ENCODE measurements at places on chromosomes 11 and 22.

DNA sequence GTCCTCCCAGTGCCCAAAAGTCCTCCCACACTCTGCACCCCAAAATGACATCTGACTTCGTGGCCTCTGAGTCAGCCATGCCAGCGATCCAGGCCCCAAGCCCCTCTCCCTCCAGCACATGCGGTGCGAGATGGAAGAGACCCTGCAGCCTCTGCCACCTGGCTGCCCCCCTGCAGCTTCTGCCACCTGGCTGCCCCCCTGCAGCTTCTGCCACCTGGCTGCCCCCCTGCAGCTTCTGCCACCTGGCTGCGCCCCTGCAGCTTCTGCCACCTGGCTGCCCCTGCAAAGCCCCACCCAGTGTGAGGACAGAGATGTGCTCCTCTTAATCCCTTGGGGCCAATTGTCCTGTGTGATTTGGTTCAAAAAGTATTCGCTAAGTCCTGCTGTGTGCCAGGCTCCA lies 68.0 kb downstream of the WNT7B start:
- no peak for DNase-seq

DNA sequence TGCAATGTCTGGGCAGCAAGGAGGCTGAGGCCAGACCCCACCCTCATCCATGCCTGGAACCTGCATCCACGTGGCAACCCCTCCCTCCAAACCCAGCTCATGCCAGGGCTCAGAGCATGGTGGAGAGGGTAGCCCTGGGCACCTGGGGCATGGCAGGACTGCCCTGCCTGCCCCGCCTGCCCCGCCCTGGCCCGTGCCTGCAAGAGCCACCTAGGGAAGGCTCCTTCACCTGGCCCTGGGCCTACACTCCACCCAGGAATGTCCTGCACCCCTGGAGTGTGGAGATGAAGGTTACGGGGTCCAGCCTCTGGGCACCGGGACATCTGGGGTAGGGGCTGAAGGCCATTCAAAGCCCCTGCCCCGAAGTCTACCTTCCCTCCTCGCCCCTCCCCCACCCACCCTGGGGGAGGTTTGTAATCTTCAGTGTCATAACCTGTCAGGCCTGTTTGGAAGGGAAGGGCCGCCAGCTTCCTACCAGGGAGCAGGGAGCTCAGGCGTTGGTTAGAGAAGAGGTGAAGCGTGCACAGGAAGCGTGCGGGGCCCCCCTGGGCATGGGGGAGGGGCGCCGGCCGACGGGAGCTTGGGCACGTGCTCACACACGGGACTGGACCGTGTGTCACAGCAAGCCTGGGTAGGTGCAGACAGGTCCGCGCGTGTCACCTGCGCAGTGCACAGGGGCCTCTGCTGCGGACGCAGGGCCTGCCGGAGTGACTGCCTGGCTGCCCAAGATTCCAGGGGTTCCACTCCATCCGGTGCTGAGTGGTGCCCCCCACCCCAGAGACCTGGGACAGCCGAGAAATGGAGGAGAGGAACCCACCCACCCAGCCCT lies 30.7 kb upstream of the TH start:
- DNase-seq: peak; percentile 11

GRCh38 chr11:88164320-88164719 lies 10.9 kb downstream of the RAB38 start:
- no peak for DNase-seq

- DNase-seq: no peak
Measured at GRCh38 chr11:30344085-30344484, 21.2 kb downstream of the ARL14EP start.

DNA sequence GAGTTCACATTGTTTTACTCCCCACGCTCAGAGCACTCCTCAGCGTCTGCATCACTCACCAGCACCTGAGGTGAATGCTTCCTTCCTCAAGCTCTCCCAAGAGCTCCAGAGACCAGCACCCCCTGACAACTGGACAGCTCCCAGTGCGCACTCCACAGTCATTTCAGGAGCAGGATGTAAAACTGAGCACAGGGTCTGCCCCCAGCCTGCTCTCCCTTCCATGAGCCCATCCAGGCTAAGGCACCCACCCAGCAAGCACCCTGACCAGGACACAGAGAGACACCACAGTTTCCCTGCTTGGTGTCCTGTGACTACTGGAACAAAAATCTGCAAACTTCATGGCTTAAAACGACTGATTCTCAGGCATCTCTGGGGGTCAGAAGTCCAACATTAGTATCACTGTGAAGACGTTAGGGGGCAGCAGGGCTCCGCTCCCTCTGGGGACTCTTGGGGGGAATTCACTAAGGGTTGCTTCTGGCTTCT lies 3.3 kb downstream of the SCGB1D2 start:
- no peak for DNase-seq

DNA sequence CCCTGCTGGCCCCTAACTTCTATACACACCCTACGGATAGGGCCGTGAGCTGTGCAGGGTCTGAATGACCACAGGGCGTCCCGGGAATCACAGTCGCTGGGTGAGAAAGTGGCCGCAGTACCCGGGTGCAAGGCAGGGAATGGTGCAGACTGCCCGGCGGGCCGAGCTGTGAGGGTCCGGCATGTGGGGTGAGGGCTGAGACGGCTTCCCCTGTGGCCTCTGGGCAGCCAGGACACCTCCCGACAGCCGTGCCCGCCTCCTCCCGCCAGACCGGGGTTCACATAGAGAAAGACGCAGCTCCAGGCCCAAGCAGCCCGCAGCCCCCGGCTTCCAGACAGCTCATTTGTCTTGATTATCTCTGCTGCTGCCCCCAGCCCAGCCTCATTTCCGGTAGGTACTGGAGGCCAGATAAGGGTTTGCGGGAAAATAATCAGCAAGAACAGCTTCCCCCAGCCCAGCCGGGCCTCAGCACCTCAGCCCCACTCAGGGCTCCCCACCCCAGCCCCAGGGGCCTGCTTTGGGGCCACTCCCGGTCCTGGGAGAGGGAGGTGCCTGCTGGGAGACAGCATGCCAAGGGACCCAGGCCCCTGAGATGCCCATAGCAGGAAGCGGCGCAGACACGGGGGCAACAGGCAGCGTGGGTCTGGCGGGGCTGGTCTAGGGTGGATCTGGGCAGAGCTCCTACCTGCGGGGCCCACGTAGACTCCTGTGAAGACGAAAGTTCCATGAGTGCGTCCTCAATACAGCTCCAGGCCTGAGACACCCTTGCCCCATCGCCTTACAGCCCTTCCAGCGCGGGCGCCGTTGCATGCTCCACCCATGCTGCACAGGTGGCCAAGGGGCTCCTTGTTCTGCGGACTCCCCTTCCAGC lies 123.1 kb downstream of the BRD1 start:
- no peak for DNase-seq

DNA sequence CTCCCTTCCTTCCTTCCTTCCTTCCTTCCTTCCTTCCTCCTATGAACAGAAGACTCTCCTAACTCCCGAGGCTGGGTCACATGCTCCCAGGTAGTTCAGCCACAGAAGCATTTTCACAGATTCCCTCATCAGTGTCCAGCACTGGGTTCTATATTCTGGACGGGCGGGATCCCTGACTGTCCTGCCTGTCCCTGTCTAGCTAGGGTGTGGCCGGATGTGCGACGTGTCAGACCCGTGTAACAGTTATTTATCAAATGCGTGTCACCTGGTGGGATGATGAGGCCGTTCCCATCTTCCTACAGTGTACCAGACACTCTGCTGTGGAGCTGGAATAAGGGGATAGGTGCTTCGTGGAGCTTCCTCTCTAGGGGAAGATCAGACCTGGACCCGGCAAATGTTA lies 901.0 kb downstream of the BRD1 start:
- no peak for DNase-seq

DNA sequence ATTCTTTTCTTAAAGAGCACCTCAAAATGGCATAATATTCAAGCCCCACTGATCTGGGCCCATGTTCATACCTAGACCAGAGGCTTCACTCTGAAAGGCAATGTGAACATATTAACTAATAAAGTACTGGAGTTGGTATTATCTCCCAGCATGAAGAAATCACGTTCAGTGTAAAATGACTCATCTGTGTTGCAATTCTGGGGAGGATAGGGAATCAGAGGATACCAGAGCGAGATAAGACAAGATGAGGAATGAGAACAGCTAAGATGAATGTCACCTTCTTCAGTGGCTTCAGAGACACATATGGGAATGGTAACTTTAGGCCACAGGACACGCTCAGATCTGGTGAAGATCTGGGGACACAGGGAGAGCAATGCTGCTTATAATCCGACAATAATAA lies 121.1 kb downstream of the NTM start:
- DNase-seq: no peak

- DNase-seq: no peak
Measured at GRCh38 chr11:75432911-75433321, at the start of gene KLHL35. KLHL35 (minus strand) TSS chr11:75433203; CDS start chr11:75430629, 2,574 bp downstream.

DNA sequence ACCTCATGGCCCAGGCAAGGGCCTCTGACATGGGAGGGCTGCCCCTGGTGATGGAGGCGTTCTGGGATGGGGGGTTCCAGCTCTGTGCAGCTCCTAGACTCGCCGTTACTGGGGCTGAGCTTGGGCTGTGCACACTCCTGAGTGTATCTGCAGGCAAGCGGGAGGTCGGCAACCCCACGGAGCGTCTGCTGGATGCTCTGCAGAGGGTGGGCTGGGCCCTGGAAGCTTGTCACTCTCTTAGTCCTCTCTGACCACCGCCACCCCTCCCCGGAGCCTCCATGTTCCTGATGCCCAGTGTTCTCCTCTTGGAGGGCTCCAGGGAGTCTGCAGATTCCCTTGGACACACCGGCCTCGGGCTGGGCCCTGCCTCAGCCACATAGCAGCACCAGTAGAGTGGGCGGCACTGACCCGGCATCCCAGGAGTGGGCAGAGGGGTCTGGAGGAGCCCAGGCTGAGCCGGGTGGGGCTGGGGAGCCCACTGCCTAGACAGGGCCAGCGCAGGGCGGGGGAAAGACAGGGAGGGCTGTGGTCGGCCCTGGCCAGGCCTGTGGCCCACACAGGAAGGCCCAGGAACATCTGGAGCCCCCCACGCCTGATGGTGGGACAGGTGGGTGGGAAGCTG lies 20.6 kb upstream of the MUC5B start:
- peak; percentile 8 for DNase-seq

DNA sequence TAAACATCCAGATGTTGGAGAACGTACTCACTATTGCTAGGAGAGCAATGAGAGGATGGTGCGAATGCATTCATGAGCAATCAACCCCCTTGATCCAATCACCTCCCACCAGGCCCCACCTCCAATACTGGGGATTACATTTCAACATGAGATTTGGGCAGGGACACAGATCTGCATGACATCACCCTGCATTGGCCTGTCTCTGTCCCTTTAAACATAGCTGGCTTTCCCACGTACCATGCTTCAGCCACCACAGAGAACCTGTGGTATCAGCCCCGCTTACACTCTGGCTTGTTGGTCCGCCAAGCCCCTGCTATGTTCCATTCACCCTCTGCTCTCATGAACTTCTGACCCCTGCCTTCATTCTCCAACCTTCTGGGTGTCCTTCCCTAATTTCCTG lies 157.5 kb upstream of the E2F8 start:
- no peak for DNase-seq

DNA sequence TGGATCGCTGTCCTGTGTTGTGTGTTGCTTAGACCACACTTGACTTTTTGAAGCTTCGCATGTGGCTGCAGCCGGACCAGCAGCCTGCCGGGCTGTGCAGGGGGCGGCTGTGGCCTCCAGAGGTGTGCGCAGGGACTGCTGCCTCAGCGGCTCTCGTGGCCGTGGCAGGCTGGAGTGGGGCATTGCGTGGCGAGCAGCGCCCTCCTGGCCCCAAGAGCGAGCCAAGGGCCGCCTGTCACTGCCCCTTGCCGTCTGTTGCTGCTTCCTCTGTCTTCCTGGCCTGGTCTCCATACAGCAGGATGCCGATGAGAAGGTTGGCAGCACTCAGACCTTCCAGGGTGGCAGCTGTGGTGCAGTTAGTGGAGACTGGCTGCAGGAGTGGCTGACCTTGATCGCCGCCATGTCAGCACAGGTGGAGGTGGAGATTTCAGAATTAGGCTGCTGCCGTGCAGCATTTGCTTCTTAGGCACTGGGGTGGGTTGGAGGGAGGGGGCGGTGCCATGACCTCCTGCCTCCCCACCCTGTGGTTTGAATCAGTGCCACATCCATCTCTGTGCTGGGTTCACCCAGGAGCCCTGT lies 34.0 kb downstream of the MUC6 start:
- DNase-seq: no peak

GRCh38 chr11:70365544-70365927 lies 32.8 kb upstream of the CTTN start:
- DNase-seq: no peak

DNA sequence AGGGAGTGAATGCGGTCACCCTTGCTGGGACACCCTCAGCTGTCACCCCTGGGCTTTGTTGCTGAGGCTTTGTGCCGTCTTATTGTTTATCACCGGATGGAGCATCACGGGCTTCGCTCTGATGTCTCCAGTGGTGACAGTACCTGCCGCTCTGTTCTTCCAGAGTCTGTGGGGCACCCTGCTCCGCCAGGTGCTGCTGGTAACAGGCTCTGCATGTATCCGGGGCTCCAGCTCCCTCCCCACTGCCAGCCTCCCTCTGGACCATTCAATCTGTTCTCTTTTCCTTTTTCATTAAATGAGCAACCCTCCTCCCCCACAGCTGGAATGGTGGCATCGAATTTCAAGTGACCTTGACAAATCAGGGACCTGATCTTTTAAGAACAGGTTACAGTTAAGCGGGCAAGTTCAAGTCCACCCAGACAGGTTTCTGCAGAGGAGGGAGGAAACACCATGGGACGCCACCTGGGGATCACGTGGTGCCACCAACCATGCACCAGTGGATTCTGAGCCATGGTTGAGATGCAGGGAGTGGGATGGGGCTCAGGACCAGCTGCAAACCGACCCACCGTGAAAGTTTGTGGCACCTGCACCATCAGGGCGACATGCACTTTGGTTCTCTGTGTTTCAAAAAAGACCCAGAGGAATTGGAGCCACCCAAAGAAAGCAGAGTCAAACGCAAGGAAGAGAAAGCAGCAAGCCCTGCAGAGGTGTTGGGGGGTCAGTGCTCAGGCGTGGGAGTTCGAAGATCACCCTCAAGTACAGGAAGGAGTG lies 89.3 kb downstream of the BCR start:
- DNase-seq: no peak

GRCh38 chr22:48442663-48443062 lies 1385.0 kb downstream of the BRD1 start:
- no peak for DNase-seq

DNA sequence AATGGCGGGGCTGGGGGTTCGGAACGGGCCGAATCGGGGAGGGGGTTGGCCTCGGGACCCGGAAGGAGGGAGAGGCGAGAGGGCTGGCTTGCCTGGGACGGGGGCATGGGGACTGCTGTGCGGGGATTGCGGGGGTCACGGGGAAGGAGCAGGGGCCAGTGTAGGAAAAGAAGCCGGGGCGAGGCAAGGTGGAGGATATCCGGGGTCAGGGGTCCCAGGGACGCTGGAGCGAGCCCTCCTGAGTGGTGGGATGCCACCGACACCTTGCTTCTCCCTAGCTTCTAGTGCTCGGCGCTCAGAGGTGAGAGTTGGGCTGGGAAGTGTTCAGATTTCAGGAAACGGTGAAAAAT lies 426 bp upstream of the GDPD5 start:
- no peak for DNase-seq

DNA sequence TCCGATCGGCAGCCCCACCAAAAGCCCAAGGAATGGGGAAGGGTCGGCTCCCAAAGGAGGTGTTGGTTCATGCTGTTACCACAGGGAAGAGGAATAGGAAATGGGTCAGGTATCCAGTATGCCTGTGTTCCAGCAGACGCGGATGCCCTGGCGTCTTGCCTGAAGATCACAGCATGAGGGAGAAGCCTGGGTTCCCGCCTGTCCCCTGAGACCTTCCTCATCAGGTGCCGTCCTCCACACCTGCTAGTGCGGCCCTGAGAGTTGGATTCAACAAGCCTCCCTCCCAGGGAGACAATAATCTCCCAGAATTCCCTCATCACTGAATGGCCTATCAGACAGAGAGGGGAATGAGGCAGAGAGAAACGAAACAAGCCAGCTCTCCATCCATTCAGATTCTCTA lies 92.2 kb downstream of the SPATA19 start:
- no peak for DNase-seq

Measured in left ventricle myocardium inferior (tissue), 1 donor.